ENCODE measurements at places on chromosomes 16 and 17.

- no peak for DNase-seq
Observed at GRCh38 chr17:51152766-51153209, 571 bp upstream of the NME1 start.

GRCh38 chr16:83005653-83006160, 378.9 kb downstream of the CDH13 start:
- DNase-seq = no peak

DNA sequence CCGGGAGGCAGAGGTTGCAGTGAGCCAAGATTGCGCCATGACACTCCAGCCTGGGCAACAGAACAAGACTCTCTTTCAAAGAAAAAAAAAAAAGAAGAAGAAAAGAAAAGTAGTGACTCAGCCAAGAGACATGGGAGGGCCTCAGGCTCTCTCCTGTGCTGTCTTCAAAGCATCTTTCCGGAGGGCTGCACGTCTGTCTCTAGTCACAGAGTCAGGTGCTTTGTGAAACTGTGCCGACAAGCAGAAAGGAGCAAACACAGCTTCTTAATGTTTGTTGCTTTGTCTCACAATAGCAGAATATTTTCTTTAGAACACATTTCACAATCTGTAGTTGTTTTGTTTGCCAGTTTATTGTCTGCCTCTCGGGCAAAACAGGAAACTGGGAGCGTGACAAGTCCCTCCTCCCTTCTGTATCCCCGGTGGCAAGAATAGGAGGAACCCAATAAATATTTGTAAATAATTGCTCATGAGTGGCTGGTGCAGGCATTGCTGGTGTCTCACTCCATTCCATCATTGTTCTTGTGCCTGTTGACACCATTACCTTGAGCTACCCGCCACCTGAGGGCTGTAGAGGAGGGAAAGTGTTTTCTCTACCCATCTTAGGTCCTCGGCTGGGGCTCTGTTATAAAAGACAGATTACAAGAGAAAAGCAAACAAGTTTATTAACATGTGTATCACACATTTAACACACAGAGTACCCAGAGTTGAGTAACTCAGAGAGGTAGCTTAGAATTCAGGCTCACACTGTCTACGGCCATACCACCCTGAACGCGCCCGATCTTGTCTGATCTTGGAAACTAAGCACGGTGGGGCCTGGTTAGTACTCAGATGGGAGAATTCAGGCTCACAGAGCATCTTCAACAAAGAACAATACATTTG, 5.5 kb downstream of the GAST start:
- peak; percentile 60 for DNase-seq

GRCh38 chr17:61395409-61395982, 4.1 kb upstream of the TBX2 start:
- no peak for DNase-seq
